ENCODE measurements at places on chromosomes 11 and 22. TPM values are rescaled to one million over a fixed set of nuclear protein-coding genes. Genes with fewer than 3 reads are reported as not detected.

MAML2 gene
- total RNA-seq = 5.2 TPM

C22orf42 gene
- not detected for total RNA-seq

DNA sequence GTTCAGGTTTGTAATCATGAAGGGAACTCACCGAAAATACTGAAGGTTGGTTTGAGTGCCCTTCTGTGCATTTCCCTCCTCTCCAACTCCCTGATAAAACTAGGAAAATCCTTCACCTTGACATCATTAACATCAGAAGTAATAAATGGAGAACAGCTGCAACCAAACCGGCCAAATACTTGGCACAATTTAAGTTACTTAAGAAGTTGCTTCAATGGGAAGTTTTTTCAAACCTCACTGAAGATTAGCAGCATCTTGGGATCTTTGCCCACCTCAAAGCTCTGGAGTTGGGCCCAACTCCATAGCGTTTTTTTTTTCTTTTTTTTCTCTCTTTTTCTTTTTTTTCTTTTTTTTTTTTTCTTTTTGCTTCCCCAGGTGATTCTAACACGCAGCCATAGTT, 784.8 kb downstream of the KCNA4 start:
- DNase-seq = no peak

SMC1B gene
- total RNA-seq = not detected

DNA sequence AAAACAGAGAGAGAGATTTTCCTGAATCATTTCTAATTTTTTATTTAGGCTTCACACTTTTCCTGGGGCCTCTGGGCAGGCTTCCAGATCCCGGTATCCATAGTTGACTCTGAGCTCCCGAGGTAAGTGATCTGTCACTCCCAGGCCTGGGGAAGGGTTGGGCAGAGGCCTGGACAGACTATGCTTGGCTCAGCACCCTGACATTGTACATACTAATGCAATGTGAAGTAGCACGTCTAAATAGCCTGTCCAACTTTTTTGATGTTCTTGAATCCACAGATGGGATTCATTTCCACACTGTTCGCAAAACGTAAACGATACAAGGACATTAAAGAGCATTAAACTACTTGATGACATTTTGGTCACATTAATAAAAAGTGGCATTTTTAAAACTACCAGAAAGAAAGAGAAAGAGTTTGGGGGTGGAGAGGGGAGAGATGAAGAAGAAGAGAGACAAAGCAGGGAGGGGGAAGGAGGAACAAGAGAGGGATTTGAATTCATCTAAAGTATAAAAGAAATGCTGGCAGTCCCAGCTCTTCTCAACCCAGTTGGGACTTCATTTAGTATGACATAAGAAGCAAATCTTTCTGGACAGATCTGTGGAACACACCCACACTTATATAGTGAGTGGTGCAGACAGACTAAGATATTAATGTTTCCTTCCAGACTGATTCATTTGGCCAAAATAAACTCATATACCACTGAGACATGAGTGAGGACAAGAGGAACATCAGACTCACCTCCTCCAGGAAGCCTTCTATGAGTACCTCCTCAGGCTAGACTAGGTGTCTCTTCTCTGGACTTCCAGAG, 514.2 kb downstream of the SOX6 start:
- DNase-seq = no peak

OR51E1 gene
- total RNA-seq = 1.9 TPM

MN1 gene
- total RNA-seq = 5.3 TPM

GRCh38 chr22:43481568-43482317, 69.9 kb downstream of the MPPED1 start:
- DNase-seq = no peak

- DNase-seq = no peak
Observed at GRCh38 chr11:119637481-119637880, 91.5 kb downstream of the NECTIN1 start.

- DNase-seq = no peak
Observed at GRCh38 chr22:35473971-35474370, 66.7 kb upstream of the RASD2 start.

SLC22A24 gene
- not detected for total RNA-seq

- DNase-seq = no peak
Observed at GRCh38 chr11:129960216-129961214, 42.1 kb downstream of the PRDM10 start.
